Memory B cell (primary cell): ENCODE measurements at places on chromosomes 7 and 10.

DNA sequence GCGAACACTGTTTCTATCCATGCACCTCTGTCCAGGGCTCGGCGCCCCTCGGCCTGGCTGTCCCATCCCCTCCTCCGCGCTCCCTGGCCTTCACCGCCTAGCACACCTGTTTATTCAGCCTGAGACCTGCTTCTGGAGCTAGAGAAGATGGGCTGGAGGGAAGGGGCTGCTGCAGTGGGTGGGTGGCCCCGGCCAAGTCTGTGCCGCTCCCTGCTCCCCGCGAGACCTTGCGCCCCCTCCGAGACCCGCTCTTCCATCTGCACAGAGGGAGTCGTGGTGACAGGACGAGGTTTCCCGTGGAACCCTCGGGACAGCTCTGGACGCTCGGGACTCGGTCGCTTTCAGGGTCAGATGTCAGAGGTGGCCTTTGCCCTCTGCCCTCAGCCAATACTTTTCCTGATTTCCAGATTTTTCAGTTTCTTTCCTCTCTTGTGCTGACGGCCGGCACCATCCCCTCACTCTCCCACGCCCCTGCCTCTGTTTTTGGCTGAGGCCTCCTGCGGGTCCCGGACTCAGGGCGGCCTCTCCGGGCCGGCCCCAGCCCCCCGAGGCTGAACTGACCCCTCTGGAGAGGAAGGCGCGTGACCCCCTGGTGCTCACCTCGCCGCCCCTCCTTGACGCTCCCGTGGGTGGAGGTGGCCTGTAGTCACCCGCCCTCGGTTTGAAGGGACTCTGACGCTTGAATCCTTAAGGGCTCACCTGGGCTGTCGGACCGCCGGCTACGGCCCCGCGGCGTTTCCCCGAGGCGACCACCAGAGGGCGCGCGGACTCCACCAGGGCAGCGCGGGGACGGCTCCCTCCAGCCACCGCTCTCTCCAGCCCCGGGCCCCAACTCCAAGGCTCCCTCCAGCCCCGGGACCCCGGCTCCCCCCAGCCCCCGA, 15.6 kb downstream of the SHH start:
- peak; percentile 75 for DNase-seq

DNA sequence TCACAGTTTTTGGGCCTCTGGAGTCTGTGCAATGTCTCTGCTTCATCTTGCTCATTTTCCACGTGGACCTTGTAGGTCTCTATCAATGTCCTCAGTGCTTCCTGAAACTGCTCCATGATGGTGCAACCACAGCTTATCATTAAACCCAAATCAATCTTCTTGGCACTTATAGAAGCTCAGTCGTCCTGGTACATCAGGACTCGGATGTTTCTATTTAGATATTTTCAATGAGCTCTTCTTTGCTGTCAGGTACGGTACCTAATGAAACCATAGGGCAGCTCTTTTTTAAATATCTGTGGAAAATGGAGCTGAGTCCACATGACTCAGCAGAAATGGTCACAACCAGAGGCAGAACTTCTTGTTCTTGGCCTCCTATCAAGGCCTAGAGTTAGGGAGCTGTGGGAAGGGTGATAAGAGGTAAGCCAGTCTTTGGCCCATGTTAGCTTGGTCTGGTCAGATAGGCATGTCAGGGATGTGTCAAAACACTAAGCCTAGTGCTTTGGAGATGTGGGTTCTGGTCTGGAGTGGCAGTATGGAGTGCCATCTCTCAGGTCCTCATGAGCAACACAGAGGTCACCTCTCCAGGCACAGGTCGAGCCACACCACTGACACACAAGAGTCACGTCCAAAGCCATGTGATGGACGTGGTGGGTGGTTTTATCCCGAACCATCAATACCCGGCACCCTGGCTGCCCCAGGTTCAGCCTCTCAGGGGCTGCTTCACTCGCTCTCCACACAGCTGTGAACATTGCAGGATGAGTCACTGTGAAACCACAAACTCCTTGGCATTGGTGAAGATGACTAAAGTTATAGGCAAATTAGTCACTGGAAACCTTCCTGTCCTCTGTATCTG, 87.0 kb downstream of the TBXAS1 start:
- no peak for DNase-seq

DNA sequence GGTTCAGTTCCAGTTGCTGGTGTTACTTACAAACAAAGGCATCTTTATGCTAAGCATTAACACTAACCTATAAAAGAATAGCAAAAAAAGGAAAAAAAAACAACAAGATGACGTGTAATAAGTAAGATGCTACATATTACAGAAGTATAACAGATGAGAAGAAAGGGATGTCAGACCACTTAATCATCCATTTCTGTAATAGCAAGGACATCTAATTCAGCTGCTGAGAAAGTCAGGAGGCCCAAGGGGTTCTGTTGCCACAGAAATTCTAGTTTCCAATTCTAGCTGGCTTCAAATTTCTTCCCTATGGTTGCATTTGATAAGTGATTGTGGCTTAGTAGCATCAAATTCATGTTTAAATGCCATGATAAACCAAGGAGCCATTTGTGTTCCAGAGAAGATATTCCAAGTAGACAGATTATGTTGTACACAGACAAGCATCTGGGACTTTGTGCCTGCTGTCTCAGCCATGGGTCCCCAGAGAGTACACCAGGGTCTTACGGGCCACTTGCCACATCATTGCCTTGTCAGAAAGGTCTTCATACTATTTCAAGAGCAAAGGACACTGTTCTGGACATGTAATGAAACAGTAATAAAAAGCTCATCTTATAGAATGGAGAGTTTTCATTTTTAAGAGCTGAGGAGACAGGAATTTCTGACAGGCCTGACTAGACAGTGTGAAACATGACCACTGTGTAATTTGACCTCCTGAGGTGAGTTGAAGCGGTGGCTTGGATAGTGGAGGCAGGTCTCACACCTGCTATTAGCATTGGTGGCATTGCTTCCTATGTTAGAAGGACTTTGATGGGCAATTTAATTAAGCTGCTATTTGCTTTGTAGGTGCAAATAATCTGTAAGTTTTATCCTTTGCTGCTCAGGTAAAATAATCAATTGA, 4.2 kb upstream of the ASB4 start:
- DNase-seq, result no peak

- no peak for DNase-seq
Observed at GRCh38 chr7:152313831-152314604, 121.8 kb downstream of the KMT2C start.

GRCh38 chr7:12119620-12120303, 91.3 kb upstream of the TMEM106B start:
- DNase-seq, result no peak

DNA sequence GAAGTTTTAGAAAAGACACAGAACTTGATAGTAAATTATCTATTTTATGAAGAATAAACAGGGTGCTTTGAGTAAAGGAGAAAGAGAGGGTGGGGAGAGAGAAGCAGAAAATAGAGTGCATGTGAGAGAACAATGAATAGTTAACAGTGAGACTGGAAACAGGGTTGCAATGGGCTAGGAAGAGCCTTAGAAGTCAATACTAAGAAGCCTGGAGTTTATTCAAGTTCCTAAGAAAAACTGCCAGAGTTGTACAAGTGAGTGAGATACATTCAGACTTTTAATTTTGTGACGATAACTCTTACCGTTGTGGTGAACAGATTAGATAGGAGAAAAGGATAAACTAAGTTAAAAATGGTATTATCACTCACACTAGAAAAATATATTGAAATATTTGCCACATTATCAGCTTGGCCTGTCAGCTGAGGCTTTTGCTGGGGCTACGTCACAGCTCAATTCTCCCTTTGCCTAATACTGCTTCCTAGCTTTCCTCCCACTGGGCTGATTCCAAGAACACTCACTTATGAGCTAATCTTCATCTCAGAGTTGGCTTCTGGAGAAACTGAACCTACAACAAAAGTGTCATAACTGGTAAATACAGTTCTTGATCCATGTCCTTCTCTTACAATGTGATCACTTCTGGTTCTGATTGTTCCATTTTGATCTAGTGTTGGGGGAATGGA, 92.7 kb downstream of the SEMA3D start:
- no peak for DNase-seq

- DNase-seq, result no peak
Observed at GRCh38 chr7:55179931-55180682, 161.3 kb downstream of the EGFR start.

DNA sequence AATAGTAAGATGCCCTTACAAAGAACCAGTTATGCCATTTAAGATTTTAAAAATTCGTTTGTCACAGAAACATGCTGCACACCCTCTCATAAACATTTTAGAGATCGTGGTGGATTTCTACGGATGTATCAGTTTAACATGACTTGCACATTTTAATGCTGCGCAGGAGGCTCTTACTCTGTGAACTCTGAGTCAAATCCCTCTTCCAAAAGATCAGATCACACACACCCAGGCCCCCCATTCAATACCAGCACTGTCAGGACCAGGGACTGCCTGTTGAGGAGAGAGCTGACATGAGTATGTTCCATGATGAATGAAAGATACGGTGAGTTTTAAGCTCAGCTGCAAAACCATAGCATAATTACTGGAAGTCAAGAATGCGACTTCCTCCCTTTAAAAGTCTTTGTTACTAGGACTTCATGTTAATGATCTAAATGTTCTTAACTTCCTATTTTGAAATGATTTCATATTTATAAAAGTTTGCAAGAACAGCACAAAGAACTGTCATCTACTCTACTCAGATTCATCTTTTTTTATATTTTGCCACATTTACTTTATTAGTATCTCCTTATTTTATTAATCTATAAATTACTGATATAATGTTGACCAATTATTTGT, 500.2 kb downstream of the GLRX3 start:
- no peak for DNase-seq

- DNase-seq, result no peak
Observed at GRCh38 chr7:55794527-55794926, 68.0 kb downstream of the SEPTIN14 start.

DNA sequence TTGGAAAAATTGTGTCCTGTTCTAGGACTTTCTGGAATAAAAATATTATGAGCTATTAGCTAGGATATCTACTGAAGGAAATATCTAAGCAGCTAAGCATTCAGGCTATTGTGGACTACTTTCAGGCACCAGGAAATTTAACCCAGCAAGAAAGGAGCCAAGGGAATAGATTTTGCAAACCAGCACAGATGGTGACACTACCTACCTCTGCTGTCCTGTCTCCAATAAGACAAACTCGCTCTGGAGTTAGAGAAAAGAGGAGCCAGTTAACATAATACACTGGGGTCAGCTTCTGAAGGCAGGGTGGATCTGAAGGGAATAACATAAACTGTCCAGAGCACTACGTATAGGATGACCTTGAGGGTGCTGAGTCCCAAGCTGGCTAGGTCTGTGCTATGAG, 223.7 kb upstream of the PRSS58 start:
- no peak for DNase-seq

- DNase-seq, result no peak
Observed at GRCh38 chr10:104502907-104503306, 138.2 kb upstream of the SORCS3 start.

DNA sequence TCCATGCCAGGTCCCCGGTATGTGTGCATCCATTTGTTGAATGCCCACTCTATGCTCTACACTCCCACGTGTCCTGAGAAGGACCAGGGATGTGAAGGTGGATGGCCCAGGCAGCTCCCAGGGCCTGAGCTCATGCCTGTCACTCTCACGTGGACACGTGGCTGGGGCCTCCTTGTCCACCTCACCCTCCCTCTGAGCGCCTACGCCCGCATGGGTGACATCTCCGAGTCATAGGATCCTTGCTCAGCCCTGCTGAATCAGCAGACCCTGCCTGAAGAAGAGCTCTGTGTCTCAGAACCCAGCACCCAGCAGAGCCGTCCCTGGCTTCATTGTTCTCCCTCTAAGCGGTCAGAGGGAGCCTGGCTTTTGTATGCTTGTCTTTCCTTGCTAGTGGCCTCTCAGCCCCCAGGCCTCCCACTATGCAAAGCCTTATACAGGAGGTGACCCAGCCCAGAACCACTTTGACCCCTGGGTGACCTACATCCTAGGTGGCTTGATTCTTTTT, 107.9 kb upstream of the PPIF start:
- DNase-seq, result no peak

GRCh38 chr7:45072131-45073030, 16.4 kb downstream of the NACAD start:
- DNase-seq, result no peak

DNA sequence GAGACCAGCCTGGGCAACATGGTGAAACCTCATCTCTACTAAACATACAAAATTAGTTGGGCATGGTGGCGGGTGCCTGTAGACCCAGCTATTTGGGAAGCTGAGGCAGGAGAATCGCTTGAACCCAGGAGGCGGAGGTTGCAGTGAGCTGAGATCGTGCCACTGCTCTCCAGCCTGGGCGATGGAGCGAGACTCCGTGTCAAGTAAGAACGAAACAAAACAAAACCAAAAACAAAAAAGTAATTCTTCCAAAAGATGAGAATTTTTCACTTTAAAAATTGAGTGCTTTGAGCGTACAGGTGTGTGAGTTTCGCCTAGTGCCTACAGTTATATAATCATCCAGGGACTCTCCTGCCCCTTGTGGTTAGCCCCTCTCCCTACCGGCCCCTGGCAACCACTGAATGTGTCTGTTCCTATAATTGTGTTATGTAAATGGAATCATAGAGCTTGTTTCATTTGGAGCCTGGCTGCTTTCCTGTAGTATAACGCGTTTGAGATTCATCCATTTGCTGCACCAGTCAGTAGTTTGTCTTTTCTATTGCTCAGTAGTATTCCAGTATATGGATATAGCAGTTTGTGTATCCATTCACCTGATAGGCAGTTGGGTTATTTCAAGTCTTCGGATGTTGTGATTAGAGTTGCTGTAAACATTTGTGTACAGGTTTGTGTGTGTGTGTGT, 80.0 kb downstream of the RBM33 start:
- peak; percentile 25 for DNase-seq

GRCh38 chr10:97229322-97230015, 43.7 kb upstream of the SLIT1 start:
- no peak for DNase-seq

DNA sequence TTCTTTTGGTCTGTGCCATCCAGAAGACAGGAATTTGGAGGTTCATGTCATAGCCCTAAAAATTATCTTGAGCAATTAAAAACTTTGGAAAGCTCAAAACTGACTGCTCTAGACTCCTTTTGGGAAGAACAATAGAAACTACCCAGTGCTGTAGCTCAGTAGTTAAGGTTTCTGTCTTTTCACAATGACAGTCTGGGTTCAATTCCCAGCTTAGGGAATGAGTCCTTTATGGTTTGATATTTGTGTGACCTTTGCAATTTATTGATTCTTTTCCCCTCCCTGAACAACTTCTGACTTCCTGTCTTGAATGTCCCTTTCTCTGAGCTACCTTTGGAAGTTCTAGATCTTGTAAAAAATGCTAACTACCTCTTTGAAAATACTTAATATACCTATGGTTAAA, 603.3 kb upstream of the IGFBP3 start:
- no peak for DNase-seq

- DNase-seq, result no peak
Observed at GRCh38 chr7:104986628-104987259, 27.3 kb upstream of the KMT2E start.
